ENCODE measurements at places on chromosomes 4 and X.

- no peak overlapping the region for H3K27ac ChIP-seq
- DNase-seq, result peak; percentile 71
- peaks cover 3% of the 10 kb centered on the region for H3K4me1 ChIP-seq
- no peaks in the 10 kb centered on the region for H3K27me3 ChIP-seq
These were observed 7.9 kb upstream of the GNRHR start for GRCh38 chr4:67762086-67762485.

DNA sequence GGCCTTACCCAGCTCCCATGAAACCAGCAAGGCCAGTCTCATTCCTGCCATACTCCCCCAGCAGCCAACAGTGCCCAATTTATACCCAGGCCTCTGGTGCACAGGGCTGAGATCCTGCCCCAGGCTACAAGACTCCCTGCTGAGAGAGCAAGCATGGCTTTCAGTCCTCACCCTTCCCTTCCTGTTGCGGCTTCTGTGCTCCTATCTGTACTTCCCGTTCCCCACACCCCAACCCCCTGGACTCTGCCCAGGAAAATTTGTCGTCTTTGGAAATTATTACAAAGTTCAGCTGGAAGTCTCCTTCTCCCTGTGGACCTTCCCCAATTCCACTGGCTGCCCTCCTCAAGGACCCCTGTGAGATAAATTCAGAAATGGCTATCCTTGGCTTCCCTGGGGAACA lies 84.1 kb upstream of the GK2 start:
- H3K27ac ChIP-seq, result no peak overlapping the region
- H3K36me3 ChIP-seq, result no peaks in the 10 kb centered on the region

DNA sequence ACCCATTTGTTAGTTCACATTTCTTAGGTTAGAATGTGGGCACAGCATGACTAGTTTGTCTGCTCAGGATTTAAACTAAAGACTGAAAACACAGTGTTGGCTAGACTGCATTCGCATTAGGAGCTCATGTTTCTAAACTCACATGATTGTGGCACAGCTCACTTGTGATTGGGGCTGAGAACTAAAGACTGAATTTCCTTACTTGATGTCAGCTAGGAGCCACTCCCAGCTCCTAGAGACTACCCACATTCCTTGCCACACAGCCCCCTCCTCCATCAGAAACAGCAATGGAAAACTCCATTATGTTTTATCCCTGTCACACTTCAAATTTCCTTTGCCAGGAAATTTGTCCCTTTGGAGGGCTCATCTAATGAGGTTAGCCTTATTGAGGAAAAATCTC lies 170.2 kb upstream of the NUDT6 start:
- no peak for DNase-seq
- H3K27me3 ChIP-seq, result no peaks in the 10 kb centered on the region

GRCh38 chrX:40734971-40735324 lies 394 bp downstream of the MED14 start:
- no peaks in the 10 kb centered on the region for H3K27me3 ChIP-seq
- H3K4me3 ChIP-seq, result peak overlapping the region; percentile 72
- H3K27ac ChIP-seq, result peak overlapping the region; percentile 80
- no peak for DNase-seq
- H3K36me3 ChIP-seq, result peaks cover 13% of the 10 kb centered on the region

GRCh38 chrX:115539841-115540240 lies 21.1 kb upstream of the PLS3 start:
- no peaks in the 10 kb centered on the region for H3K27me3 ChIP-seq
- no peaks in the 10 kb centered on the region for H3K36me3 ChIP-seq
- DNase-seq, result no peak
- H3K4me3 ChIP-seq, result no peak overlapping the region
- H3K4me1 ChIP-seq, result no peaks in the 10 kb centered on the region
- H3K27ac ChIP-seq, result no peak overlapping the region

GRCh38 chr4:183905081-183905592 lies at the start of gene STOX2:
STOX2 (plus strand) TSS chr4:183905307; CDS start chr4:183906791, 1,484 bp downstream.
- H3K27me3 ChIP-seq, result peaks cover 69% of the 10 kb centered on the region
- peak; percentile 67 for DNase-seq
- H3K27ac ChIP-seq, result no peak within 1 kb of the TSS
- H3K36me3 ChIP-seq, result no peaks in the 10 kb centered on the region

DNA sequence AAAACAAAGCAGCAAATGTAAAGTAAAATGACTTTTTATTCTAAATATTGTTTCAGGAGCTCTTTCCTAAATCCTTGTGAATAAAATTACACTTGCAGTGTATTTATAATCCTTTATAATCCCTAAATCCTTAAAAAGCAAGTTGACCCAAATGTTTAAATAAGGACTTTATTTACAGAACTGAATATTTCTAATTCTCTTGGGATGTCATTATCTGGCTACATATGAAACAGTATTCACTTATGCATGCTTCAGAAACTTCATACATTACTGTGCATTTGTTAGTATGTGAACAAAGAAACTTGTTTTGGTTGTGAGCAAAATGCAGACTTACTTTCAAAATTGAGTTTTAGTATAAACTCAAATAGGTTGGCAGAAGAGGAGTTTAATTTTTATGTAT lies 49.2 kb downstream of the PTTG2 start:
- H3K36me3 ChIP-seq, result peaks cover 3% of the 10 kb centered on the region
- no peaks in the 10 kb centered on the region for H3K27me3 ChIP-seq
- no peak overlapping the region for H3K4me3 ChIP-seq
- peaks cover 6% of the 10 kb centered on the region for H3K4me1 ChIP-seq
- no peak overlapping the region for H3K27ac ChIP-seq
- DNase-seq, result no peak

DNA sequence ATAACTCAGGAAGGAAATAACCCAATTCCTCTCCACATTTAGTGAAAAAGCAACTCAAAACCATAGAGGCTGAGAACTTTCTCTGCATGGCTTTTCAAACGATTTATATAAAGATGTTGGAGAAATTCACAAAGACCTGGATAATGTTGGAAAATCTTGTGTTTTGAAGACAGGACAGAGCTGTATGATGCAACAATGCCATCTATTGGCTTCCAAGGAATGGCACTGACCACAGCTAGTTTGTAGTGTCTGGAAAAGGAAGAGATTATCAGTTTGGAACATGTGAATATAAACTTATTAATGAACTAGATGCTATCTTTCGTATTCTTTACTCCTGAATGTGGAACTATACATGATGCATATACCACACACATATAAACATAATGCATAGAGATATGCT lies 503.6 kb downstream of the IL1RAPL1 start:
- H3K27ac ChIP-seq, result no peak overlapping the region
- no peaks in the 10 kb centered on the region for H3K4me1 ChIP-seq
- H3K27me3 ChIP-seq, result no peaks in the 10 kb centered on the region
- DNase-seq, result no peak
- no peaks in the 10 kb centered on the region for H3K36me3 ChIP-seq

DNA sequence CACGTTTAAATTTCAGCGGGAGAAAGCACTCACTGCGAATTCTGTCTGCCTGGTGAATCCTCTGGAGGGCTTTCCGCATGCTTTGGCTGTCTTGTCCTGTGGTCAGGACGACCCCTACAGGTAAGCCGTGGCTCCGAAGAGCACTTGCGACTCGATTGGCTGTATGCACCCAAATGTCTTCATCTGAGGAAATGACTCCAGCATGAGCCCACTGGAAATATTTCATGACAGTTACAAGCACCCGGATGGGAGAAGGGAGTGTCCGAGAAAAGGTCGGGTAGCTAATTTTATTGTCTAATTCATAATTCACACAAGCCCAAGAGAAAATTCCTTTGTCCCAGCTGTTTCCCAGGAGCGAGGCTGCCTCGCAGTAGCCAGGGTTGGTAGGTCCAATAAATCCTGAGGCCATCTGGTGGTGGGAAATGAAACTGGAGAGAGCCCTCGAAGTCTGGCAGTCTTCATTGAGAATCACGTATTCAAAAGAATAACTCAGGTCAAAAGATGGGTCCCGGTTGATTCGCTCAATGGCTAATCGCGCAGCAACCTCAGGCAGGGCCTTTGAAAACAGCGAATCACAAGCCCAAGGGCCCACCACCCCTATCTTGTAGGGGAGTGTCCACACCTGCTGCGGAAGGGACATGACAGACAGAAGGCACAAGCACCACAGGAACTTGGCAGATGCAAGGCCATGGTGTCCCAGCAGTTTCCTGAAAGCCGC lies 6.6 kb downstream of the GUCY2F start:
- H3K36me3 ChIP-seq, result no peaks in the 10 kb centered on the region
- no peak overlapping the region for H3K4me3 ChIP-seq
- DNase-seq, result no peak
- no peaks in the 10 kb centered on the region for H3K27me3 ChIP-seq
- peaks cover 6% of the 10 kb centered on the region for H3K4me1 ChIP-seq

GRCh38 chrX:45903781-45904201 lies 641.4 kb downstream of the ZNF674 start:
- H3K4me3 ChIP-seq, result no peak overlapping the region
- H3K36me3 ChIP-seq, result no peaks in the 10 kb centered on the region
- H3K27me3 ChIP-seq, result no peaks in the 10 kb centered on the region
- no peak for DNase-seq

DNA sequence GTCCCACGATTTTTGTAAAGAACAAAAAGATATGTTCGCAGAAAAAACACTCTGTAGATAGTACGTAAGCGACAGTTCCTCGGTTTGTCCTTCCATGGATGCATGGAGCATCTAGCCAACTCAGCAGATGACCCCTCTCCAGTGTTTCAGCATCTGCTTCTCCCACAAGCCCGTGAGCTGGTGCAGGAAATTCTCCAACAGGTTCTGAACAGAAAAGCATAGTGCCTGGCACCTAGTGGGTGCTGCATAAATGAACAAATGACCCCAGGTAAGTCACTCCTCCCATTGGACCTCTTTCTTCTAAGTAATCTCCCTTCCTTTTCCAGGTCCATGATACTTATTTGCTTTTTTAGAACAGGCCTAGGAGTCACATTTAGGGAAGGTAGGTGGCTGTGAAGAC lies 966 bp upstream of the KIAA0232 start:
- H3K27me3 ChIP-seq, result no peaks in the 10 kb centered on the region
- peak overlapping the region; percentile 52 for H3K4me3 ChIP-seq
- no peak for DNase-seq
- H3K36me3 ChIP-seq, result peaks cover 4% of the 10 kb centered on the region
- H3K27ac ChIP-seq, result peak overlapping the region; percentile 70
- H3K4me1 ChIP-seq, result peaks cover 48% of the 10 kb centered on the region

DNA sequence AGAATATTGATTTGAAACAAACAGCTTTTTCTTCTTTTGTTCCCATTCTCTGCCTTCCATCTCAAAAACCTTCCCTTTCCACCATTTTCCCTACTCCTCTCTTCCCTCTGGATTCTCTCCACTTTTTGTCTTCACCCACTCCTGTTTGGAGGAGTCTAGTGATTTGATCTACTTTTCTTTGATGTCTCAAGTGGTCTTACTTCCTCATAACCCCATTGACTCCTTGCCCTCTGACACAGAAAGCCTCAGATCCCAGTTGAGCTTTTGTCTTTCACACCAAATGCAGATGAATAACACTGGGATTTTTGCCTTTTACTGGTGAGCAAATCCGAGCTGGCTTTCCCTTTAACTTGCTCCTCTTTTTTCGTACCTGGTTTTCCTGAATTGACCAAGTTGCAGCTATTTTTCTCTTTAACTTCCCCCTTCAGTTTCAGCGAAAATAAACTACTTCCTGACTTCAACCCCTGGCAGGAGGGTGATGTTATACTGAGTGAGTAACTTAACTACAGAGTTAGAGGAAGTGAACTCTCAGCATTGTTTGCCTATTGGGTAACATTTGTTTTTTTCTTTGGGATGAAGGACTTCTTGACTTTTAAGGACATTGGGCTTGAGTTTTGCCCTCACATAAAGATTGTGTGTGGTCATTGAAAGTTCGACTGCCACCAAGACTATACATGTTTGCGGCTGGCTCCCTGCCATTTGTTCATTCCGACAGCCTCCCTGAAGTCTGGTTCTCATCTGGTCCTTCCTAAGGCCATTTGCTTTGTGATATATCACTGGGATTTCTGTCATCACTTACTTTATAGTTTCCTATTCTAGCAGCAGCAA lies 392.8 kb upstream of the NR3C2 start:
- DNase-seq, result no peak
- no peak overlapping the region for H3K27ac ChIP-seq
- H3K36me3 ChIP-seq, result no peaks in the 10 kb centered on the region
- no peaks in the 10 kb centered on the region for H3K4me1 ChIP-seq

Measured in activated CD4-positive, alpha-beta T cell treated with anti-CD3 and anti-CD28 coated beads, Interleukin-2, amount 10 ng/mL, durations not matched to agents 24 days and 14 days (primary cell).